ENCODE measurements at places on chromosomes 12 and 14.

- peak; percentile 25 for DNase-seq
These were observed 3.0 kb upstream of the SERPINA1 start for GRCh38 chr14:94391281-94391975.

DNA sequence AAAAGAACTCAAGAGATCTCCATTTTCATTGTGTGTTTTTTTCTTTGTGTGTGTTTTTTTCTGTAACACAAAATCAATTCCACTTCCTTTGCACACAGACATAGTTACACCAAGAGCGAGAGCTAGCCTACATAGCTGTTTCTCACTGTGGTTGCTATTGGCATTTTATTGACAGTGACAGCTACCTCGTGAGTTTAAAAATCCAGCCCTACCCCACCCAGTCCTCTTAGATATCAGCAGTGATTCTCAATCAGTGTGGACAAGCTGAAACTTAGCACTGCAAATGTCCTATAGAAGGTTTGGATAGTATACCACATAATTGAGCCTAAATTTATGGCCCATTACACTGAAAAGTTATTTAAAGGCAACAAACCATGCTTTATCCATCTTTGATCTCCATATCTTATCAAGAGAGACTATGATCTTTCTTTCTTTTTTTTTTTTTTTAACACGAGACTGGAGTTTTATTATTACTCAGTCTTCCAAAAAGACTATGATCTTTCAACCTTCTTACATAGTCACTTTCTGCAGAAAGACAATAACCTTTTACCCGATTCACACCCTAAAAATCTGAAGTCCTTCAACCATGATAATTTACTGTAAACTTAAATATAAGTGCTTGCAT, 46.8 kb downstream of the ATP2B1 start:
- DNase-seq, result no peak

DNA sequence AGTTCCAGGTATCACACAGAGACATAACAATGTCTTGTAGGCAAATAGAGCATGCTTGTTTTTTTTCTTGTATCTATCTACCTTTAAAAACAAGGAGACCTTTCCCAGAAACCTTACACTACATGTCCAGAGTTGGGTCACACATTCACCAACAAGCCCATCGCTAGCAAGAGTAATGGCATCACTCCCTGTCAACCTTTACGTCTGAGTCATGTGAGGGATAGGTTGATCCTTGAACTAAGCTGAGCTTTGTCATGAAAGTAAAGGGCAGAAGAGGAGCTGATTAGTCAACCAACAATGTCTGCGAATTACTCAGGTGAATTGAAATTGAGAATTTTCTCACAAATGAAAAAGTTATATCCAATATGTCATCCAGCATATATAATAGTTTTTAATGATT, 219.4 kb downstream of the CNTN1 start:
- DNase-seq, result no peak

DNA sequence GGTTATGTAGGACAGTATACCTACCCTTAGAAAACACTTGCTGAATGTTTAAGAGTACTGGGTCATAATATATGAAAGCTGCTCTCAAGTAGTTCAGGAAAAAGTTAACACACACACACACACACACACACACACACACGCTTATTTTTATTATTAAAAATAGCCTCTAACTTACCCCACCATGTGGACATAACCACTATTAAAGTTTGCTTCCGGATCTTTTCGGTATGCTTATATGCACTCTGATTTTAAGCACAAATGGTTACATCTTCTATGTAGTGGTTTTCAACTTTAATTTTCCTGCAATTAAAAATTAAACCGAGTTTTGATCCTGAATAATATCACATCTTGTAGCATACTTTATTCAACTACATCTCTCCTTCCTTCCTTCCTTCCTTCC, 84.9 kb upstream of the TRAF3 start:
- no peak for DNase-seq

DNA sequence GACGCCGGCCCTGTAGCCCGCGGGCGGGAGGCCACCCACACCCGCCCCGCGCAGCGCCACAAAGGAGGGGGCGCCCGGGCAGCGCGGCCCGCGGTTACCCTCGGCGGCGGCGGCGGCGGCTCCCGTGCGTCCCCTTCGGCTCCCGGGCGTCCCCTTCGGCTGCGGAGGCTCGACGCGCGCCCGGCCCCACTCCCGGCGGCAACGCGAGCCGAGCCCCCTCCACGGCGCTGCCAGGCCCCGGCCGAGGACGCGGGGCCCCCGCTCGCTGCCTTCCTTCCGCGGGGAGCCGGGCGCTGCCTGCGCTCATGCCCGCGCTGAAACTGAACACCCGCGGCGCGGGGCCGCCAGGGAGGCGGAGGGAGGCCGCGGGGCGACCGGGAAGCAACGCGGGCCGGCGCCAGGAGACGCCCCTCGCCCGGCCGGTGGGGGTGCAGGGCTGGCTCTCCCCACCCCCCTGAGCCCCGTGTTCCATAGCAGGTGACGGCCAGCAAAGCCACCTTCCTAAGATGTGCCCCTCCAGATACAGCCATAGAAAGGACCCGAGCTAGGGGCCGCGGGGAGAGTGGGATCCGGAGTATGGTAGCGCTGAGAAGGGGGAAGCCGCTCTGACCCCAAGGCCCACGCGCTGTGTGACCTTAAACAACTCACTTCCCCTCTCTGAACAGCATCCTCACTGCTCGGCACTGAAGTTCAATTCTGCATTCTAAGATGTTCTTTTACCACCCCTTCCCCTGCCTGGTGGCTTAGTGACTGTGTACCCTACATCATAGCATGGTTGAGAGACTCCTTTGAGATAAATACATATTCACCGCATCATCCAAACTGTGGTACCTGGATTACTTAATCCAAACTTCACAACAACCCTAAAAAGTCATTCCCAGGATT, 42.8 kb downstream of the KDM2B start:
- DNase-seq, result no peak

GRCh38 chr14:50846226-50846880, 15.4 kb upstream of the NIN start:
- no peak for DNase-seq

GRCh38 chr14:100110816-100111215, 45.6 kb downstream of the EVL start:
- DNase-seq, result no peak

- peak; percentile 25 for DNase-seq
These were observed 114.2 kb downstream of the DPF3 start for GRCh38 chr14:72779679-72780078.

DNA sequence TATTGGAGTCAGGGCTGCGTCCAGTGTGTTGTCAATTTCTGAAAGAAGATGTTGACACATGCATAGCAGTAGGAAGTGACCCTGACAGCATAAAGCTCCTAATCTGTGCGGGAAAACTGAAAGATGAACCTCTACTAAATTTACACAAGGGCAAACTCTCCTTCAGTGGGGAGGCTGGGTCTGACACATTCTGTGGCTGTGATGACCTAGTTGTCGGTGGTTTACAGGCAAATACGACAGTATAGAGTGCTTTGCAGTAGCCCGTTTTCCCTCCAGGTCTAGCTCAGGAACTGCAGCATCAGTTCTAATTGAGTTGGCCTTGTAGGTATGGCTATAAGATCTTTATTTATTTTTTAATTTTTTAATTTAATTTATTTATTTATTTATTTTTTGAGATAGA, 14.8 kb upstream of the GABARAPL1 start:
- no peak for DNase-seq

- no peak for DNase-seq
These were observed 202.8 kb upstream of the SOX5 start for GRCh38 chr12:24152270-24152669.

DNA sequence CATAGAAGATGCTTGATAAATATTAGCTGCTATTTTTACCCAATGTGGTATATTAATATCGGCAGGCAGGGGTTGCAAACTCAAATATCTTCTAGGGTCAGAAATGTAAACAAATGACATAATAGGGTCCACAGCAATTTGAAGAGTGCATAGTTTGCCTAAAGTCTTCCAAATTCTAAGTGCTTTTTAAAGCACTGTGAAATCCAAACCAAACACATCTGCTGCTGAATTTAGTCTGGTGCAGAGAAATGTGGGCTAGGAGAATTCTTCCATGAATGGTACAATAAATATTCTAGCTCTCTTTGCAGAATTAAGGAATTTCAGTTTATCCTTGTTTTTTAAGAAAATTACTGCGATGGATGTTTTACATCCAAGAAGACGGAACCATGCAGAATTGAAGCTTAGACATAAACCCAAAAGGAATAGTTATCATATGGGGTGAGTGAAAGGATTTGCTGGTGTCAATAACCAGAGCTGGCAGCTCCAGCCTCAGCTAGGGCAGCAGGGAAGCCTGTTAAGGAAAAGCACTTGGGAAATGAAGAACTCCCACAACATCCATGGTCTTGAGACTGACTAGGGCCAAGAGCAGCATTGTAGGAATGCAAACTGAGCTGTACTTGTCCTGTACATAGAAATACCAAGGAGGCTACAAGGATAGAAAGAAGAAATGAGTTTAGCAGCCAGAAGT, 65.5 kb downstream of the PTPRR start:
- DNase-seq, result no peak

- no peak for DNase-seq
These were observed 85.3 kb upstream of the ATP2B1 start for GRCh38 chr12:89793946-89794345.

- DNase-seq, result peak; percentile 70
These were observed 63.4 kb upstream of the DICER1 start for GRCh38 chr14:95220663-95221231.

DNA sequence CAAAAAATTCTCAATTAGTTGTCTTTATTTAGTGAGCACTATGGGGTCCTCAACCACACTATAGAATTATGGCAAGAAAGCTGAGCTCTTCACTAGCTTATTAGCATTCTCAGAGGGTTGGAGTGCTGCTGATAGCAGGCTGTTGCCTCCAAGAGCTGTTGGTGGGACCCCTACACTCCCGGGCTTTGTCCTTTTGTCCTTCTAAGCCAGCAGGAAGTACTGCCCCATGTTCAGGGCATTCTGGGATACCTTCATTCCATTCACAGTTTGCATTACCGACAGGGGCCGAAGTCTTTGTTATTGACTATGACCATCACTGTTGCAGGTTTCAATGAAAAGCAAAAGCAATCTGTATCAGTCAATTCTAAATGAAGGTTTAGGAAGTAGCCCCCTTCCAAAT, 89.5 kb upstream of the OTX2 start:
- peak; percentile 68 for DNase-seq

DNA sequence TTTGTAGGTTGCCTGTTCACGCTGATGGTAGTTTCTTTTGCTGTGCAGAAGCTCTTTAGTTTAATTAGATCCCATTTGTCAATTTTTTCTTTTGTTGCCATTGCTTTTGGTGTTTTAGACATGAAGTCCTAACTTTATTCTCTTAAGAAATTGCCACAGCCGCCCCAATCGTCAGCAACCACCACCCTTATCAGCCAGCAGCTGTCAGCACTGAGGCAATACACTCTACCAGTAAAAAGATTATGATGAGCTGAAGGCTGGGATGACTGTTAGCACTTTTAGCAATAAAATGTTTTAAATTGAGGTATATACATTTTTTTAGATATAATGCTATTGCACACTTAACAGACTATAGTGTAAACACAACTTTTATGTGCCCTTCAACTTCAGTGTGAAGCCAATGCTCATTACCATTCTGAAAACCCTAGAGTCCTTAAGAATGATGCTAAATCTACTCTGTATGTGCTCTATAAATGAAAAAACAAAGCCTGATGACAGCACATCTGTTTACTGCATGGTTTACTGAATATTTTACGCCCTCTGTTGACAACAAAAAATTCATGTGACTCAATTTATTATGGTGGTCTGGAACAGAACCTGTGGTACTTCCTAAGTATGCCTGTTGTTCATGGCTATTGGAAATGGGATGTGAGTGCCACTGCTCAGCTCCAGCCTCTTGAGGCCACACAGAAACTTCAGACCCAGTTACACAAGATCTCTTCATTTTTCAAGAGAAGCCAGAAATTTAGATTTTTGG, 197.4 kb downstream of the DUSP6 start:
- DNase-seq, result no peak

GRCh38 chr14:103427485-103428443, 42.5 kb downstream of the MARK3 start:
- DNase-seq, result peak; percentile 82

GRCh38 chr12:51897181-51897580, 9.3 kb downstream of the ANKRD33 start:
- no peak for DNase-seq

DNA sequence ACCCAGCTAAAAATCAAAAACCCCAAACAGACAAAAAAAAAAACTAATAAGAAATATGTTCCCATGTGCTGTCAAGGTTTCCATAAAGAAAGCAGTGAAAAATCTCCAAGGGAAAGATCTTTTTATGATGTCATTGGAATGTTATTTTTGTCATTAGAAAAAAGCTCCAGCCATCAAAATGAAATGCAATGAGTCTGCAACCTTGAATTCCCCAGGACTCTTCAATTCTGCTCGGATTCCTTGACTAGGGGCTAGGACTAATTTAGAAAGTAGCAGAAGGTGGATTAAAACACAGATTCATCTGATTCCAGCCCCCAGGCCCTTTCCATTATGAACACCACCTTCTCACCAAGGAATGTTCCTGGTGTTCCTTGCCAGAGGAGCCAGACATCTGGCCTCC, 6.0 kb upstream of the PCNX1 start:
- no peak for DNase-seq

DNA sequence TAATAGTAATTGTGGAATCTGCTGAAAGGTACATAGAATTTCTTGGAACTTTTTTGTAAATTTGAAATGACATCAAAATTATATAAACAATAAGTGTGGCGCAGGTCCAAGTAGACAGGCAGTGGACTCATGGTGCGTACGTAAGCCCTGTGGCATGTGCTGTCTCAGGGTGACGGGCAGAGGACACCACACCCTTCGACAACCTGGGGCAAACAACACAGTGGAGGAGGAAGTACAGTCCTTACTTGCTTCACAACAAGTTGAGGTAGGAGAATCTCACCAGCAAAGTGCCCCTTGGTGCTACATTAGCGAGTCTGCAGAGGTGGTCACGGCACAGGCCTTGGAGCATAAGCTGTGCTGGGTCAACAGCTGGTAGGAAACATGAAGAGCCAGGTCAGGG, 180.9 kb downstream of the AEBP2 start:
- no peak for DNase-seq

- DNase-seq, result no peak
These were observed 926.2 kb downstream of the VRK1 start for GRCh38 chr14:97723351-97723750.

DNA sequence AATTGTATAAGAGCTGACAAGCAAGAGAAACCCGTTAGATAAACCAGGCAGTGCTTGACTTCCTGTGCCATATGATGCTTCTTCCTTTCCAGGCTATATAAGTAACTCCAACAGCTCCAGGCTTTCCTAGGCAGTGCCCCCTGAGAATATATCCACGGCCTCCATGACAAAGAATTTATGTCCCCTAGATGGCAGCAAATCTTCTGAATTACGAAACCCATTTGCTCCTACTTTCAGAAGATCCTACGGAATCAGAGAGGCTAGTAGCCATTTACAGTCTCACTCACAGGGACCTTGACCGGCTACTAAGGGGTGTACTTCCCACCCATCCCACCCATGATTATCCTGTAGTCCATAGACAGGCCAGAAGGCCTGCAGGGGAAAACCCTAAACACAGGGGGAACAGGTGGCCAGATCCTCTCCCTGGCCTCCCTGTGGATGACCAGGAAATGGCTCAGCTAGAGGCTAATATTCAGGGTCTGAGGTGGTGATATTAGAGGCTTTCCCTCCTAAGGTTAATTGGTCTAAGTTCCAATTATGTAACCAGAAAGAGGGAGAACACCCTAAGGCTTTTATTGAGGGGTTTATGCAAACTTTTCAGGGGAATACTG, 77.2 kb upstream of the DCD start:
- DNase-seq, result peak; percentile 77

All from endodermal cell (in vitro differentiated cells).